ENCODE measurements at places on chromosomes 3 and 15.

- no peak for DNase-seq
Measured at GRCh38 chr3:151203051-151203420, at the start of gene GPR171. Gene GPR171 (minus strand): TSS chr3:151203216. CDS start chr3:151199386, 3,830 bp downstream.

- no peak for DNase-seq
Measured at GRCh38 chr3:25288413-25288812, 139.7 kb upstream of the RARB start.

DNA sequence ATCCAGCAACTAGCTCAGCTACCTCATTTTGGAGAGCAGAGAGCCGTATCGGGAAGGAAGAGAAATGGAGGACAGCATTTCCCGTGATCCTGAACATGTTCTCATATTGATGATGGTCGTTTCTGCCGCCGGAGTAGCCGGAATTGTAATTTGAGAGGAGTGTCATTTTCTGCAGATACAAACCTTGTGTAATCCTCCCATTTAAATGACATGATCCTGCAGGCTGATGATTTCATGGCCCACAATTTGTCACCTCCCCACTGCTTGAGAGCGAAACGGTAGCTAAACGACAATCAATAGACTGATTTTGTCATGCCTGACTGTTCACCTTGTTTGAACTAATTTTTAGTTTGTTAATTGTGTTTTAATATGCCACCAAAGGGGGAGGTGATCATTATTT, 126.5 kb upstream of the CNTN6 start:
- no peak for DNase-seq

GRCh38 chr3:11764931-11765363, 81.7 kb downstream of the TAMM41 start:
- peak; percentile 54 for DNase-seq

DNA sequence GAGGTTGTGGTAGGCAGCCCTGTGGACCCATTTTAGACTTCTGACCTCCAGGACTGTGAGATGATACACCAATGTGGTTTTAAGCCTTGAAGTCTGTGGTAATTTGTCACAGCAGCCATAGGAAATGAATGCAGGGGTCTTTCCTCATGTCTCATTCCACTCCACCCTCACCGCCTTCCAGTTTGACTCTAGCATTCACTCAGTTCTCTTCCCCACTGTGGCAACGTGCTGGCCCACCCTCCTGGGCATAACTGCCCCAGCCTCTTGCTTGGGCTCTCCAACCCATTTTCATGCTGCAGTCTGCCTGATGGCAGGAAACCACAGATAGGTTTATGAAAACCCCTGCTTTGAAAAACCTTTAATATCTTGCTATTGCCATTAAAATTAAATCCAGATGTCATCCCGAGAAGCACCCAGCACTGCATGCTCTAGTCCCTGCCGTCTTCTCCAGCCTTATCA, 7.3 kb upstream of the TRNT1 start:
- DNase-seq: no peak

GRCh38 chr15:37933666-37934065, 774 bp upstream of the TMCO5A start:
- no peak for DNase-seq

GRCh38 chr3:113297287-113297686, 85.9 kb downstream of the BOC start:
- no peak for DNase-seq

- no peak for DNase-seq
Measured at GRCh38 chr3:46196261-46196957, 11.7 kb downstream of the CCR1 start.

- peak; percentile 59 for DNase-seq
Measured at GRCh38 chr3:177150970-177151627, 46.2 kb downstream of the TBL1XR1 start.

- DNase-seq: no peak
Measured at GRCh38 chr3:107756649-107757048, 233.9 kb downstream of the BBX start.

- no peak for DNase-seq
Measured at GRCh38 chr3:30253832-30254231, 352.6 kb upstream of the TGFBR2 start.

DNA sequence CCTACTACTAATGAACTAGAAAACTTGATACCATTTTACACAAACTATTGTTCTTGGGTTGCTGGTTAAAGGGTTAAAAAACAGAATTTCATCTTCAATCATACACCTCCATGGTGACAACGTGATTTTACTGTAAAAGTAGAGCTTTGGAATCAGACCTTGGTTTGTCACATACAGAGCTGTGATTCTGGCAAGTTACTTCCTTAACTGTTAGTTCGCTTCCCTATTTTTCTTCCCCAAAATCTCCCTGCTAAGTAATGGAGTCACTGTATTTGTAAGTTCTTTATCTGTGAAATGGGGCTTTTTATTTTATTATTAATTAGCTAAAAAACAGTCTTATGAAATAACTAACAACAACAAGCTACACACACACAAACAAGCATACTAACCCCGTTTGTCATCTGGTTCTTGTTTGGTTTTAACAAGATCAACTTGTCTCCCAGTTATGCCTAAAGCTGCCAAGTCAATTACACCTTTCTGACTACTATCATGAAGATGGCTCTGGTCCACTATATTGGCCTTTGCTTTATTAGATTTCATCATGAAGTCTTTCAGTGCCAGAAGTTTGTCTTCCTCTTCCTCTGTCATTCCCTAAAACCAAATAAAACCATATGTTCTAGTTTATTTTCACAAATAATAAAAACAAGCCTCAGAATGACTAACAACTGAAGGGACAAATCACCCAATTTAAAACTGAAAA, 38.6 kb downstream of the PIK3R4 start:
- DNase-seq: no peak

DNA sequence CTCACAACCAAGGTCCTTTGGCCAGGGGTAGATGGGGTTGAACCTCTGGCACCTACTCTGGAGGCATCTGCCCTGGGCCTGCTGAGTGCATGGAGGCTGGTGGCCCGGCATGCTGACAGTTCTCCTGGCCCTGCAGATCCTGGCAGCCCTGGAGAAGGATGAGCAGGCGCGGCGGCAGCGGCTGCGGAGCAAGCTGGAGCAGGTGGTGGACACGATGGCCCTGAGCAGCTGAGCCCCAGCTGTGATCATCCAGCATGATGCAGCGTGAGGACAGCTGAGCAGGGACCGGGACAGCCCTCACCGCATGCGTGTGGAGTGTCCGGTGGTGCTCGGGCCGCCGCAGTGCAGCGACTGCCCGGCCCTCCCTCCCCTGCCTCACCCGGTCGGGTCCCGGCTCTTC, 50.9 kb downstream of the PLXNA1 start:
- DNase-seq: no peak

GRCh38 chr3:123333401-123333800, 115.5 kb downstream of the ADCY5 start:
- DNase-seq: no peak

GRCh38 chr15:95302206-95302605, 1028.3 kb upstream of the NR2F2 start:
- no peak for DNase-seq

DNA sequence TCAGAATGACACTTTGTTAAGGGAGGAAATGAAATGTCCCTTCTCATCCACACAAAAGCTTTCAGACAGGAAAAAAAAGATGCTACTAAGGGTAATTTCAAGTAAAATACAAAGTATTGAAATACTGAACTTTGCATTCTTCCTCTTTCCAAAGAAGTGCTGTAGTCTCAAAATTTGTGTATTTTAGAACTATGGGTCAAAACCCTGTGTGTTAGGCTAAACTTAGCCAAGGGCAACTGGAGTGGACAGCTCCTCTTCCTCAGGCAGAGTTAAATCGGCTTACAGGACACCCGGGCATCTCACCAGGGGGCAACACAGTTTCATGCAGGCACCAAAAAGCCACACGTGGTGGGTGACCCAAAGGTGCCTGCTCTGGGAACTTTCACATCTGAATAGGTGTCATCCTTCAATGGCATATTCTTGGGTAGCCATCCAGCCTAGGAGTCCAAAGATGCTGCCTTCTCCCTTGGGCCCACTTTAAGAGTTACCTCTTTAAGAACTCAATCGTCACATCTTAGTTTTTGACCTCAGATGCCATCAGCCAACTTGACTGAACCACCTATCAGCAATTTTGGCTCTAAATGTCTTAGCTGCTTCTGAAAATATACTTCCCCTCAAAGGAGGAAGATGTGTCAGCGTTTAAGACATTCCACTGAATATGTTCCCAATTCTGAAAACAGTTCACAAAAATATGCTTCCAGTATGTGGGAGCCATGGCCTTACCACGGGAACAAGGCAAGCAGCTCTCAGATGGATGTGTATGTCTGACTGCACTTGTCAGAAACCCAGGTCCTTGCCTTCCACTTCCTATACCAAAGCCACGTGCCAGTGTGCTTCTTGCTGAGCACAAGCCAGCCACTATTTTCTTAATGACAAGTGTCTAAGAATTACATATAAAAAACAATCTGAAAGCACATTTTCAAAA, 32.2 kb upstream of the MUC13 start:
- no peak for DNase-seq

- DNase-seq: no peak
Measured at GRCh38 chr3:192835818-192836815, 81.5 kb downstream of the MB21D2 start.

DNA sequence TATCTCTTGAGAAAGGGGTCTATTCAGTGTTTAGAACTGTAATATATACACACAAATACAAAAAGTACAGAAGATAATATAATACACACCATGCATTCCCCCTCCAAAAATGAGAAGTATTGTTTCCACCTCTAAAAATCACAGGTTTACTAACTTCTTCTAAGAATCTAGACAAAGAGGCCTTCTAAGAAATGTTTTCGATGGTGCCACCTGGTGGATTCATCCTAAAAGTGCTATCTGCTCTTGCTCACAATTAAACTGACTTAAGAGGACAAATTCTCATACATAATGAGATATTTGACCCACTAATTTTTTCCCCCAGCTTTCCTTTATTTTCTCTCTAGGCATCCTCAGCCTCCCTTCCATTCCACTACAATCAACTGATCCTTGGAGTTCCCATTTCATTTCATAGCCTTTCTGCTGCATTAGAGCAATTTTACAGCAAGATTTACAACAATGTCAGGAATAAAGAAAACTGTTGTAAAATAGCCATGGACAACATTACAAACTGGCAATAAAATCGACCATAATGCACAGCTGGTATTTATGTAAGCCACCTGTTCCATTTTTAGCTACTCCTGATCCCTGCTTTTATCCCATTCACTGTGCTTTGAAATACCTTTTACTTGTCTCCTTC, 124.6 kb downstream of the ARRDC4 start:
- peak; percentile 73 for DNase-seq

DNA sequence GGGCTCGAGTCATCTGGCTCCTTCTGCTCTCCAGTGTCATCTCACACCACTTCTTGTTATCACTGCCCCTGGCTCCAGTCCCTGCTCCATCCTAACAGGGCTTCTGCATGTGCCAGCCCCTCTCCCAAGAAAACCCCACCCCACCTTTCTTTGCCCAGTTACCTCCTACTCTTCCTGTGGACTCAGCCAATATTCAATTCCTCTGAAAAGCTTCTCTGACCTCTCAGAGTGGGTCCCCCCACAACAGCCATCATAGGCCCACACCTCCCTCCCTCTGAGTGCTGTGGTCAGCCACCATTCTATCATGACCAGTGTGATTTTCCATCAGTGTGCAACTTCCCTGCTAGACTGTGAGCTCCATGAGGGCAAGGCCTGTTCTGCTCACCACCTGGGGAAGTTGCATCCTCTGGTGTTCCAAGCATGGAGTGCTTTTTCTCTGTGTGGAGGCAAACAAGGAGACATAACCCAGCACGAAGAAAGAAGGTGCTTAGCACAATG, 71.6 kb downstream of the ADCY5 start:
- DNase-seq: no peak

DNA sequence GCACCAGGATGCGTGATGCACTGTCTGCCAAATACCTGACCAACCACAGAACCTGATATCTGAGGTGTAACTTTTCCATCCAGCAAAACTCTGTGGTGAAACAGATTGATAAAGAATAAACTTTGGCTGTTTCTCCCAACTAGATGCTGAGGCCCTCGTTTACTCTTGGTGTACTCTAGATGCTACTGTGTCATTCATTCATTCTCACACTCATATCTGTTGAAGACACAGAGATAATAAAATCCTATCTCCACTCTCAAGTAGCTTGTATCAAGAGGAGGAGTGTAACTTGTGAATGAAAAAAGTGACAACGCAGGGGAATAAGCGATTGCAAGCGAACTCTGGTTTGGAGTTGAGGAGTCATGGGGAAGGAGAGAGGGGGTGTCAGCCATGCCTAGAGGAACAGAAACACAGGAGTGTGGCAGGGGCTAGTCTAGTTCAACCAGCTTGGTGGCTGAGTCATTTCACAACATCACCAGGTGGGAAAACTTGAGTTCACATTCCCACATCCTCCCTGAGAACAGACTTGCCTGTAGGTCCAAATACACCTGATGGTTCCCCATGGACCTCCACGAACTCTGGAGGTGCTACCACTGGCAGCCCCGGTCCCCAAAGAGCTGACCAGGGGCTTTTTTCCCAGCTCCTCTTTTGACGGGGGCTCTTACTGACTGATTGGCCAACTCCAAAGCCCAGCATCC, 73.3 kb upstream of the SNRK start:
- DNase-seq: no peak

DNA sequence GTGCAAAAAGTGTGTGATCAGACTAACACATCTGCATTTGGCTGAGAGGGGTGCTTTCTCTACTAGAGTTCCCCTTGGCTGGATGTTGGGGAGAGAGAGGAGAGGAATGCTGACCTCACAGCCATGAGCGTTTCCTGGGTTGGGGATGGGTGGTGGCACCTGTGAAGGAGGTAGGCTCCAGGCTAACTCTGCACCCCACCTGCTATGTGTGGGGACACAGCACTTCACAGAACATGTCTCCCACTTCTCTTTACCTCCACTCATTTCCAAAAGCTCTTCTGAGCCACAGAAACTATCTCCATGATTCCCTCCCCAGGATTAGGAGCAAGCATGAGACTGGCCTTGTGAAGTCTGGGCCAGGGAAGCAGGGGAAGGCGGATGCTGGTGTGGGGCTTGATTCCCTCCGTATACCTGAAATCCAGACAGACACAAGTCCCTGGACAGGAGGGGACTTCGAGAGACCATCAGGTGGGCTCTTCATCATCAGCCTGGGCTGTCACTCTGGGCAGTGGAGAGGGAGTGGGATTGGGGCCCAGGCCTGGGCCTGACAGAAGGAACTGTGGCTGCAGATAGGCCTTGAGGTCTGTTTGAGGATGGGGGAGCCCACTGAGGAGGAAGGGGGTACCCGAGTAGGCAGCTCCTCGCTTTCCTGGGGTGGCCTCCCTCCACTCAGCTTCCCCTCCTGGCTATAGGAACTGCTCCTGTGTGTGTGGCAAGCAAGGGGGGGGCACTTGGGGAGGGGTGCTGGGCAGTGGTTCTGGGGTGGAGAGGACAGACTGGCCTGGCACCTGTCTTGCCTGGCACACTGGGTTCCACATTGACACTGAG, 40.7 kb downstream of the FEM1B start:
- DNase-seq: no peak

DNA sequence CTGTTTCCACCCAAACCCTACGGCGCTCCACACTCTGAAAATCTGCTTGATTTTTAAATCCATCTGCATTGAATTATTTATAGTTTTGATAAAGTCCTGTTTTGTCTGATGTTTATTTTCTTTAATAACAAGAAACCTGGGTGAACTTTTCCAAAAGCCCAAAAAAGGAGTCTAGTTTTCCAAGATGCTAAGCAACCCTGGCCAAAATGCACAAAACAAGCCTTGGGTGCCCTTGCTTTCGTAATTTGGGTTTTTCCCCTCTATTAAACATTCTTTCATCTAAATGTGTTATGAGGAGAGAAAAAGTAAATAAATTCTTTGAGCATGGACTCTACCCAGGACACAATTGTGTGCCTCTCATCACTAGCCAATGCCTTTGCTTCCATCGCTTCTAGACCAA, 468.9 kb downstream of the MCTP2 start:
- no peak for DNase-seq

Measured in RKO (cell line).